Cerebellum (tissue), 4 donors: ENCODE measurements at places on chromosomes 6 and 20. TPM values are rescaled to one million over a fixed set of nuclear protein-coding genes. Genes with fewer than 3 reads are reported as not detected.

GGTLC1 gene
- total RNA-seq = not detected

MOCS3 gene
- 5.5 TPM for total RNA-seq

MAS1L gene
- total RNA-seq = not detected

DNA sequence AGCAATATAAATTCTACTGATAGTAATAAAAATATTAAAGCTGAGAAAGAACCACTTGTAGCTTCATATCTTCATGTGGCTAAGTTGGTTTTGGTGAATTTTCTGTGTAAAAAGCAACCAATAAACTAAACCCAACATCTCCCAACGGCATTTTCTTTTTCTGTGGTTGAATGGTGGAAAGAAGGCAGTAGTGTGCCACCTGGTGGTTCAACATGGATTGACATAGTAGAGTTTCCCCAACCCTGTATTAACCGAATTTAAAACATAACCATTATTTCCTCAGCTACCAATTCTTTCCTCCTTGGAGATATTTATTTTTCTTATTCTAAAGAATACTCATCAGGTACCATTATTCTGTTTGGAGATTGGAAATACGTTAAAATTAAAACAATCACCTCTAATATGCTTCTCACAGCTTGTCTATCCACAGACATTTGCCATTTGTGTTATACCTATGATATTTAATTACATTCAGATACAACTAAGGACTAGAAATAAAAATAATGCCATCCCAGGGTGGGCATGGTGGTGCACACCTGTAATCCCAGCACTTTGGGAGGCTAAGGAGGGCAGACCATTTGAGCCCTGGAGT is 117.1 kb upstream of the EEF1E1 start:
- DNase-seq = peak; percentile 33

GRCh38 chr20:53028337-53029007 is 56.3 kb downstream of the TSHZ2 start:
- DNase-seq = no peak

DNA sequence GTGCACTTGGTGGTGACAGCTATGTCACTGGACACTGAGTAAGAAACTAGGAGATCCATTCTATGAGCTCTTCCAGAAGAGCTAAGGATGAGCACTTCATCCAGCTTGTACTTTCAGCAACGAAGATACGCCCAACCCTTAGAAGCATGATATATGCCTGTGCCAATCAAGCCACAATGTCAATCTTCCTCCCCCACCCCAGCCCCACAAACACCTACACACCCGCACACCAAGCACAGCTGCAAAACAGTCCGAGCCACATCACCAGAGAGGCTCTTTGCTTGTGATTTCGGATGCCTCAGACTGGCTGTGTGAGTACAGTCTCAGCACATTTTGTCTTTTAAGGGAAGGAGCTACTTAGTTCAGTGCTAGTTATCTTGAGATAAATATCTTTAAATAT is 260.5 kb downstream of the FOXC1 start:
- DNase-seq = no peak

GRCh38 chr6:125850361-125850760 is 59.6 kb downstream of the NCOA7 start:
- DNase-seq = no peak

GRCh38 chr6:120735641-120736040 is 598.6 kb downstream of the TBC1D32 start:
- DNase-seq = no peak

DNA sequence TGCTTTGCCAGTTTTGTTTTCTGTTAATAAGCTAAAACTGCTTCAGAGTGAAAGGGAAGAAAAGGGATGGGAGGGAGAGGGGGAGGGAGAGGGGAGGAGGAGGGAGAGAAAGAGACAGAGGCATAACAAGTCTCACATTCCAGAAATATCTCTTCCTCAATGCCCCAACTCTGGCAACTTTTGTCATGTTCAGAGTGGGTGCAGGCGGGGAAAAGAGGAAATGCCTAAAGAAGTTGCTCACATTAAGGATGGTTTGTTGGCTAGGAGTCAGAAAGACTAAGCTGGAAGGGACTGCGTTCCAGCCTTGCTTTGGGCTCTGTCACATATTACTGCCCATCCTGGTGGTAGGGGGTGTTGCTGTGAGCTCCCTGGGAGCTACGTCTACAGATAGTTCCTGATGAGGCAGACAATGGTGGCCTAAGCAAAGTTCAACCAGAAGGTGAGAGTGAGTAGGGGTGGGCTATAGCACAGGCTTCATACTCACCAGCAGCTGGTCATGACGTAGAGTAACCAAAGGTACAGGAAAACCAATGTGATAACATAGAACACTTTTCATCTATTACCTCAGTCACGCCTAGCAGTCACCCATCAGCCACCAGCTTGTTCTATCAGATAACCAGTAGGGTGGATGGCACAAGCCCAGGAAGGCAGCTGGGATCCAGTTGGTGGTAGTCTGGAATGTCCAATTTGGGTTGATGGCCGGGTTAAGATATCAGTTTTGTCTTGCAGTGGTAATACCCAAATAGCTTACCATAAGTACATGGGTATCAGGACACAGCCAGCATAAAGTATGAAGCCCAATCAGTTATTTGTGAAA is 2.1 kb downstream of the TSPYL4 start:
- DNase-seq = no peak

DNA sequence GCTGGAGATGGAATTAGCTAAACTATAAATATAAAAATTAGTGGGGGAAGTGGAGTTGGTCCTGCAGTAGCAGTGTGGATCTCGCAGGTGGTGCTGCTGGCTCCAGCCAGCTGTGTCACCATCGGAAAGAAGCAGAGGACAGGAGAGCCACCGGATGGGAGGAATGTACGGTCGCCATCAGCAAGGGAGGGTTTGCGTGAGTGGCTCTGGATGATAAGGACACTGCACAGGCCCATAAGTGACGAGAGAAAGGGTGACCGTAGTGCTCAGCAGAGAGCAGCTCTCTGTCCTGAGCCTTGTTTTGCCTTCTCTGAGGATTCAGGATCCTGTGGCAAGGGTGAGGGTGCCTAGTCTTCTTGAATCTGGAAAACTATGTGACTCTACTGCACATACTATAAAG is 378.7 kb downstream of the ZFAND3 start:
- DNase-seq = no peak

DNA sequence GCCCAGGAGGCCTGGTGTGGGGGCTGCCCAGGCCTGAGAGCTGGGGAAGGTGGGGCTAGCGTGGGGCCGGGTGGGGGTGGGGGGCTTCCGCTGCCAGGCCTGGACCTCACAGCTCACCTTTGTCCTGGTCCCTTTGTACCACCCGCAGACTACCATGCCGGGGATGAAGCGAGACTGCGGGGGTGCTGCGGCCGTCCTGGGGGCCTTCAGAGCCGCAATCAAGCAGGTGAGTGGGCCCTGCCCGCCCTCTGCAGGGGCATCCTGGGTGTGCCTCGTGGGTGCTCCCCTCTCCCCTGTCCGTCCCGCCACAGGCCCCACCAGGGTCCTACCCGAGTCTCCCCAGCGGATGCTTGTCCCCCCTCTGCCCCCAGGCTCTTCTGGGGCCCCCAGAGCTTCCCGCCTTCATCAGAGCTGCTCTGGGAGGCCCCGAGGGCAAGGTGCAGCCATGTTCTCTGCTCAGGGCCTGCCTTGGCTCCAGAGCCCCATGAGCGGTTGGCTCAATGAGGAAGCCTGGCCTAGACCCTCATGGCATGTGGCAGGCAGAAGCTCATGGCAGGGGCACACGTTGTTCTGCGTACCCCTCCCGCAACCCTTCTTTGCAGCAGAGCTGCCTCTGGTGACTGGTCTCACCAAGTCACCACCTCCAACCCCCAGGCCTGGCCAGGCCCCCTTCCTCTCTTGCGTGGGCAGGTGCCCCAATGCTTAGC is 14.5 kb downstream of the NPEPL1 start:
- DNase-seq = no peak

DNA sequence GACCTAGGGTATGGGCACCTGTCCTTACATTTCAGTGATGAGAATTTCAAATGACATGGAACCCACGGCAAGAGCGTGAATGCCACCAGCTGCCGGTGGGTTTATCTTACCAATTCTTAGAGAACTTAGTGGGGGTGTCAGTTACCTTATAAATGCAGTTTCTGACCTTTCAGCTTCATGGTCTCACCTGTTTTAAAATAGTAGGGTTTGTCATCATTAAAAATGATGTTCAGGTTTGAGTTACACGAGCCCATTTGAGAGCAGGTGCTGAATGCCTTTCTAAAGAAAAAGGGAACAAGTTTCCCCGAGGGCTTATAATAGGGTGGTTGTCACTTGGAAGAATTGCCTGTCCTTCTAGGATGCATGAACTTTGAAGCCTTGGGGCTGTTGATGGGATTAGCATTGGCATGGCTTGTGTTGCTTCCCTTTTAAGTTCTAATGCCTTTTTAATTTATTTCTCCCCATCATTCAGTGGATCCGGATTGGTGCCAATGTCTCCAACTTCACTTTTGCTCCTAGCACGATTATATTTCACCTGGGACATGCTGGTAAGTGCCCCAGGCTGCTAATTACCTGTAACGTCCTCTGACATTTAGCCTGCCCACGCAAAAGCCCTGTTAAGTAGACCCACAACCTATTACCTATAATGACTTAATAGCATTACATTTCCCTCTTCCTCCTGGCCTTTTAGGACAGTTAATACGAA is 27.9 kb downstream of the GHRH start:
- DNase-seq = no peak

GRCh38 chr6:47209632-47210031 is 100.1 kb downstream of the TNFRSF21 start:
- no peak for DNase-seq

- DNase-seq = no peak
These were observed 63.0 kb upstream of the TOP1 start for GRCh38 chr20:40965671-40966070.

DNA sequence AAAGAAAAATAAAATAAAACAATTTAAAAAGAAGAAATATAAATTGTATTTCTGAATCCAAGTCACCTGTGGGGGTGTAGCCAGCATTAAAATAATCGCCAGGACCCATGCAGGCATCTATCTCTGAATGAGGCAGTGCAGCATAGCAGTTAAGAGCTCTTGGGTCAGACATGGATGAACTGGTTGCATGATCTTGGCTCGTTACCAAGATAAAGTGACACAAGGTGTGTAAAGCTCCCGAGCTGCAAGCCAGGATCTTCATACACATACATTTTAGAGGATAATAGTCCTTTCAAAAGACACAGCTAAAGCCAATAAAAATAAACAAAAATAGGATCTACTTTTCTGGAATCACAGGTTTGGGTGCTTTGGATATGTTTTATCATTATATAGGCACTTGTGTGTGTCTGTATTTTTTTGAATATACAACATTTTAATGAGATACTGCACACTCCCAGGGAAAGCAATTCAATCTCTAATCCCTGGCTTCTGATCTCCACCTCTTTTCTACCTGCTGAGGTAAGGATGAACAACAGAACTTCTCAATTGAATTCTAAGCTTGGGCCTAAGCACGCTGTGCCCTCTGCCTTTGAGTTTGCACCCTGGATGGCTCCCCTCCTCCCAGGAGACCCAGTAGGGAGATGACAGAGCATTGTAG is 8.9 kb downstream of the TRIM10 start:
- DNase-seq = no peak

- DNase-seq = no peak
These were observed 17.9 kb upstream of the MAP7 start for GRCh38 chr6:136568129-136568528.

GRCh38 chr6:170403451-170403850 is 96.9 kb downstream of the FAM120B start:
- peak; percentile 9 for DNase-seq
